ENCODE measurements at places on chromosomes 6 and 20. TPM values are rescaled to one million over a fixed set of nuclear protein-coding genes. Genes with fewer than 3 reads are reported as not detected.
A peak's percentile ranks its signal among the peaks of the same experiment; 100 is the strongest.

The CENPQ gene
- total RNA-seq = 5.9 TPM

The MRAP2 gene
- total RNA-seq = 2.7 TPM

GRCh38 chr6:65289491-65289890 is 417.5 kb downstream of the EYS start:
- H3K4me3 ChIP-seq = no peak overlapping the region
- no peaks in the 10 kb centered on the region for H3K36me3 ChIP-seq
- no peak for DNase-seq
- no peak overlapping the region for H3K27ac ChIP-seq
- H3K4me1 ChIP-seq = no peaks in the 10 kb centered on the region

DNA sequence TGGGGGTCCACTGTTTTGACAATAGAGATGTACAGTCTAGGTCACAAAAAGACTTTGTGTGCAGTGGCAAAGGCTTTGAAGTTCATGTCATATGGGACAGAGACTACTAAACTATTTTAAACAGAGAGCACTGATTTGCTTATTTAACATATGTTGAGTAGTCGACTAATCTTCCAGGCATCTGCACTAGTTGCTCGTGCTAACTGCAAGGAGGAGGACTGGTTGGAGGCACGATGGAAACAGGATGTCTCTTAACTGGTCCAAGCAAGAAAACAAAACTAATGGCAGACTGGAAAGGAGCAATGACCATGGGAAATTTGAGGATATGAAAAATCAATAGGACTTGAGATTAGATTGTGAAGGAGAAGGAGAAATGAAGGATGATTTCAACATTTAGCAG is 28.5 kb upstream of the ERVFRD-1 start:
- peaks cover 4% of the 10 kb centered on the region for H3K36me3 ChIP-seq
- DNase-seq = no peak
- peaks cover 17% of the 10 kb centered on the region for H3K4me1 ChIP-seq
- H3K4me3 ChIP-seq = no peak overlapping the region
- H3K27ac ChIP-seq = no peak overlapping the region
- H3K27me3 ChIP-seq = no peaks in the 10 kb centered on the region

DNA sequence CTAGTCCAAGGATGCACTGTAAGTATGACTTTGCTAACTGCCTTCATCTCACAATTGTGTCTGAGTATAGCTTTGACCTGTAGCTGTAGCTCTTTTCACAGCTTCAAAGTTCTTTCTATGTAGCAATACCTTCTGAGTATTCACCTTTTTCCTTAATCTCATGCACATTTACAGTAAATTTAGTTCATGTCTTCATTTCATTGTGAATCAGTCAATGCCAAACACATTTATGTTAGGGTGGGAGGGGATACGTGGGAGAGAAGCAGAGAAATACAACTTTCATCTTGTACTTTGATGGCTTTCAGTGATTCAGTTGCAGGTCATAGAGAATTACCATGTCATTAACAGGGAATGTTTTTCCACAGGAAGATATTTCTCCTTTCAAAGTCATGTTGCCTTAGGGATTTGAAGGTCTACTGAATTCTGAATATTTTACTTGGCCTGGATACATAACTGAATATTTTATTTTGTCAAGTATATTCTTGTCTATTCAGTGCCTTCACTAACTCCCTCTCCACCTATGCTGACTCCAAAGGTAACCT is 119.2 kb downstream of the TINAG start:
- peaks cover 8% of the 10 kb centered on the region for H3K4me1 ChIP-seq
- no peaks in the 10 kb centered on the region for H3K27me3 ChIP-seq
- no peak overlapping the region for H3K4me3 ChIP-seq
- H3K27ac ChIP-seq = no peak overlapping the region
- H3K36me3 ChIP-seq = no peaks in the 10 kb centered on the region

DNA sequence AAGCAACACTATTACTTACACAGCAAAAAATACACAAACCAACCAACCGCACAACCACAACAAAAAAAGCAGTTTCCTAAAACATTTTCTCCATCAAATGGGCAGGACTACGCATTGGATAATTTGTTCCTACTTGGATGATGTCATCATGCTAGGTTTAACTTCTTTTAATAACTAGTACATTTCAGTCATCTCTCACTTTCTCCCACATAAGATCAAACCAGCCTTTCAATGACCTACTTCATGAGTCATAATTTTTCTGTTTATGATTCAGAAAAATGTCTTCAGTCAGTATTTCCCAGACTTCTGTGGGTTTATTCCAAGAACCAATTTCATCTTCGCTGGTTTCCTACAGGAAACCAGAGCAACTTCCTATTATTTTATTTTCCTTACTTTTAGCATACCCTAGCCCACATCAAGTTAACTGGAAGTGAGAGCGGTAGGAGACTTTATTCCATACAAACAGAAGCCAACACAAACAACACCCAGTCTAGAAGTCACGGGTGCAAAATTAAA is 134.2 kb downstream of the GMDS start:
- H3K4me1 ChIP-seq = peaks cover 24% of the 10 kb centered on the region
- no peak overlapping the region for H3K27ac ChIP-seq
- DNase-seq = no peak
- H3K36me3 ChIP-seq = no peaks in the 10 kb centered on the region
- H3K27me3 ChIP-seq = peaks cover 2% of the 10 kb centered on the region
- no peak overlapping the region for H3K4me3 ChIP-seq

DNA sequence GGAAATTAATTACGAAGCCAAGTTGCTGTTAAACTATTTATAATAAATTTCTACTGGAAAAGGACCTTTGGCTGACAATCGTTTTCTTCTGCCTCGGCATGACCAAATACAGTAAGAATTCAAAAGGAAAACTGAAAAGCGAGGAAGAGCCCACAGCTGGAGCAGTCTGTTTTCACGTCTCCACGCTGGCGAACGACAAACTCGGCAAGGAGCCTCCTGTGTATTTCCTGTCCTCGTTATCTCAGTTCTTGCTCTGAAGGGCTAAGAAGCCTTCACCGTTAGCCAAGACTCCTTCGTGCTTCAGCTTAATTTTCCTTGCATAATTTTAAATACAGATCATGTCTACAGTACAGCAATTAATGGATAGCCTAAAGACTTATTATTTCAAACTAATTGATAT is 214.3 kb upstream of the PLCB4 start:
- no peak for DNase-seq
- no peaks in the 10 kb centered on the region for H3K27me3 ChIP-seq
- no peaks in the 10 kb centered on the region for H3K36me3 ChIP-seq

- no peak for DNase-seq
- H3K27me3 ChIP-seq = no peaks in the 10 kb centered on the region
- H3K27ac ChIP-seq = no peak overlapping the region
- no peaks in the 10 kb centered on the region for H3K4me1 ChIP-seq
Measured at GRCh38 chr6:142482249-142482648, 180.4 kb downstream of the ADGRG6 start.

- no peak for DNase-seq
- no peaks in the 10 kb centered on the region for H3K4me1 ChIP-seq
- no peak overlapping the region for H3K4me3 ChIP-seq
- H3K27me3 ChIP-seq = no peaks in the 10 kb centered on the region
Measured at GRCh38 chr6:55198715-55199114, 24.4 kb downstream of the HCRTR2 start.

DNA sequence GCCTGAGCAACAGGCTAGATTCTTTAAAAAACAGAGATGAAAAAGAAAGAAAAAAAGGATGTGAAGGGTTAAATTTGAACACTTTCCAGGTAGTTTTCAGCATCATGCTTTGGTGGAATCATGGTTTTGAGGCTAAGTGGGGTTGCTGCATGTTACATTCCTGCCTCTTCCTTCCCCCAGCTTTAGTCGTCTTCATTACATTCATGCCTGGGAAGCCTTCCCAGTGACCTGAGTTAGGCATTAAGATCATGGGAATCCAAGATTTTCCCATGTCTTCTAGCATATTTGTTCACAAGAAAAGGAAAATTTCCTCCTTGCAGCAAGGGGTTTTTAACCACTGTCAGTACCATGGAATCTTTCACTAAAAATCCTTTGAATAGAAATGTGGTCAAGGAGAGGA is 12.0 kb downstream of the TPX2 start:
- H3K4me1 ChIP-seq = peaks cover 33% of the 10 kb centered on the region
- peaks cover 1% of the 10 kb centered on the region for H3K36me3 ChIP-seq
- no peaks in the 10 kb centered on the region for H3K27me3 ChIP-seq
- H3K27ac ChIP-seq = peak overlapping the region; percentile 55
- no peak for DNase-seq
- no peak overlapping the region for H3K4me3 ChIP-seq

DNA sequence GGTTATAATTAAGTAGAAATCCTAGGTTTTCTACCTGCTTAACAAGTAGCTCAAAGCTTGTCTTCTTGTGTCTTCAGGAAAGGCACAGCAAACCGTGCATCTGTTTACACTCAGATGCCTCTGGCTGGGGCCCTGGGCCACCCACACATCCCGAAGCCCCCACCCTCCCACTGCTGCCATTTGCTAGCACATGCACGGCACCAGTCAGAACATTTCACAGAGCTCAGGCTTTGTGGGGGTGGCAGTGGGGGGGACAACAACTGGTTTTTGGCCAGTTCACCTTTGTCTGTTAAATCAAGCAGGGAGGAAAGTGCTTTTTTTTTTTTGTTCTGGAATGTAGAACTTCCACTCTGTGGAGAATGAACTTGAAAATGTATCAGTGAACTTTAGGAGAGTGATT is 77.7 kb downstream of the LINC00237 start:
- no peak for DNase-seq
- peaks cover 19% of the 10 kb centered on the region for H3K4me1 ChIP-seq
- H3K27me3 ChIP-seq = peaks cover 3% of the 10 kb centered on the region
- no peak overlapping the region for H3K4me3 ChIP-seq

DNA sequence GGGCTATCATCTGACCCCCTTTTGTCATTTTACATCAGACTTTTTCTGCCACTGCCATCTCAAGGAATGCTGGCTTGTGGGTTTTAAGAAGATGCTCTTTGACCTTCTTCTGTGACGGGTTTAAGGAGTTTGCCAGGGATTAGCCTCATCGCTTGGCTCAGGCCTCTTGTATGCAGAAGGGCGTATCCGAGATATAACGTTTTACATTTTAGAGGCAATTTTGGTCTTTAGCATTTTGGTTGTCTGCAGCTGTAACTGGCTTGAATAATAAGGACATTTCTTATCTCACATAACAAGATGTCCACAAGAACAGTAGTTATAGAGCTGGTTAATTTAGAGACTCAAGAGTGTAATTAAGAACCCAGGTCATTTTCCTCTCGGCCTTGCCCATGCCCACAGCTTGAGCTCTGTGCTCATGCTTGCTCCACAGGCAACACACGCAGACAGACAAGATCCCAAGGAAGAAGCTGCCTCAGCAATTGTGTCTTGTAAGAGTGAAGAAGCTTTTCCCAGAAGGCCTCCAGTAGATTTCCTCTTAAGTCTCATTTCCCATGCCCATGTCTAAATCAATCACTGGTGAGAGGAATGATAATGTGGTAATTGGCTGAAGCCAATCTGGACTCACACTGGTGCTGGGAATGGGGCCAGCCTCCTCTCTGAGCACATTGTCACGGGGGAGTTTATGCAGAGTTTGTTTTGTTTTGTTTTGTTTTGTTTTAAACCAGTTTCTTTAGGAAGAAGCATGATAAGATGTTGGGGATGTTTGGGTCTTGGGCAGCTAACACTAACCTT is 36.8 kb downstream of the PTCHD4 start:
- no peak for DNase-seq
- H3K4me3 ChIP-seq = no peak overlapping the region
- H3K27ac ChIP-seq = no peak overlapping the region
- H3K36me3 ChIP-seq = peaks cover 15% of the 10 kb centered on the region
- peaks cover 11% of the 10 kb centered on the region for H3K27me3 ChIP-seq
- peaks cover 11% of the 10 kb centered on the region for H3K4me1 ChIP-seq

All from mesothelial cell of epicardium (in vitro differentiated cells).